ENCODE measurements at places on chromosomes 1 and 21.

- DNase-seq = no peak
These were observed 838.6 kb downstream of the LTN1 start for GRCh38 chr21:28154121-28154520.

- no peak for DNase-seq
These were observed 2.8 kb downstream of the PTPRU start for GRCh38 chr1:29239142-29239541.

DNA sequence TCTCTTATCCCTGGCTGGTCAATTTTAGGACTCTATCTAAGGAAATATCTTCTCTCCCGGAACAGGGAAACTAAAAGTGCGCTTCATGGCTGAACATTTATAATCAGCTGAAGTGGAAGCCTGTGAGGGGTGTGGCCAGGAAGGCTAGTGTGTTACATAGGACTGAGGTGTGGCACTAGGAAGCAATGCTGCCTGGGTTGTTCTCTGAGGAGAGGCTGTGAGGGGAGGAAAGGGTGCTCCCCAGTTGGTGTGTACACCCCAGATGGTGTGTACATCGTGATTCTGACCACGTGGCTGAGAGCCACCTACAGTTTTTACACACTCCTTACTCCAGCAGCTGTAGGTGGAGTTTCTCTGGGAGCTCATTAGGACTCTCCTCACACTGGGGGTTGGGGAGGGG, 16.3 kb downstream of the NTPCR start:
- no peak for DNase-seq

DNA sequence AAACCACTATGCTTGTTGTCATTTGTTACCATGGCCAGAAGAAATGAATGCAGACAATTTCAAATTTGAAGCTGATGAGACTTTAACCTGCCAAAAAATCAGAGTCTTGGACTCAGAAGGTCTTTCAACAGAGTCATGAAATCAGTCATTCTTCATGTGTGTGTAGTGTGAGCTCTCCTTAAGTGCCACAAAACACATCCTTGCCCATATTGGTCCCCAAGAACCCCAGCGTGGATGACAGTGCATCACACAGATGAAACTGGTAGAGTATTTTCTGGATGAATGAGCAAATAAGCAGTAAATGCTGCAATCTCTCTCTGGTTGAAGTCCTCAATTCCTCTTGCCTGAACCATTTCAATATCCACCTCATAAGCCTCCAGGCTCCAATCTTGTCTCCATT, 28.7 kb upstream of the ETS2 start:
- DNase-seq = no peak

DNA sequence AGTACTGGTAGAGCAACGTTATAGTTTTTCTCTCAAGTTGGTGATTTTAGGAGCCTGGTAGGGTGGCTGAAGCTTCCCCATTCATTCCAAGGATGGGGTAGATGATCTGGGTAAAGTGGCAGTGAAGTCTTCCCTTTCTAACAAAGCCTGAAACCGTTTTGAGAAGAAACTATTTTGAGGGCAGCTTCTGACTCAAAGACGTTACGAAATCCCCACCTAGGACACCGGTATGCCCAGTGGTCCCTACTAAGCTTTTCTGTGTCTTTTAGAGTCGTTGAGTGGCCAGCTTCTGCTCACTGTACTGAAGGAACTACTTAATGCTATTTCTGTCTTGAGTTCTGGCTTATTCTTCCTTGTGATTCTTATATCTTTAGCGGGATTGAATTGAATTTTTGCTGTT, 1.4 kb downstream of the WDTC1 start:
- DNase-seq = no peak

GRCh38 chr1:24572301-24572700, 16.4 kb downstream of the NCMAP start:
- DNase-seq = no peak

DNA sequence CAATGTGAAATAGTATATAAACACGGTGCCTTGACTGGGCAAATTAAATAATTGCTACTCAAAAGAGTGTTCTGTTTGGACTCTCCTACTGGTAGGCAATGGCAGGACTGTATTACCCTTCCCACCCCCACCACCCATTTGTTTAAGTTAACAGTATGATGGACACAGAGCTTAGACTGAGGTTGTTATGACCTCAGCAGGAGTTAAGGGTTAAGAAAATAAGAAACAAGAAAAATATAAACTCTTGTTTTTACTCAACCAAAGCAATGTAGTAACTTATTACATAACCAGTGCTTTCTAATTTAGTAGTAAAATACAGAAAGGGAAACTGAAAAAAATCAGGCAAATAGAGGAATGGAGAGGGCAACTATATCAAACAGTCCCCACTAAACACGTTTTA, 19.9 kb upstream of the SERPINC1 start:
- no peak for DNase-seq

GRCh38 chr1:229666585-229666984, 40.5 kb downstream of the URB2 start:
- DNase-seq = no peak

DNA sequence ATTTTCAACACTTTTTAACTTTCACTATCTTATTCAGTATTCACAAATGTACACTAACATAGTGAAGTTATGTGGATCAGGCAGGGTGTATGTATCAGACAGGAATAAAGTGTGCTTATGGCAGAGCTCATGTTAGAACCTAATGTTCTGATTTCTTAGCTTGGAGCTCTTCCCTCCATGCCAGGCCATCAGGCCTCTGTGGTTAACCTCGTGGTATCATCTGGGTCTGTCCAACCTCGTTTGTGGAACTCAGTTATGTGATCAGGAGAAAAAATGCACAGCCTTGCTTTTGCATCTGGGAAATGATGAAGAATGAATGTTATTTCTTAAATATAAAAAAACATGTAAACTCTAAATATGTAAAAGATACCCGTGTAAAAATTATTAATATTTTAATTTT, 86.9 kb downstream of the MPZL1 start:
- DNase-seq = no peak

- peak; percentile 66 for DNase-seq
These were observed 96.3 kb upstream of the TMPRSS15 start for GRCh38 chr21:18499761-18500376.

- no peak for DNase-seq
These were observed 75.8 kb downstream of the PGBD5 start for GRCh38 chr1:230350208-230350921.

GRCh38 chr1:64328193-64328592, 124.8 kb downstream of the UBE2U start:
- no peak for DNase-seq

DNA sequence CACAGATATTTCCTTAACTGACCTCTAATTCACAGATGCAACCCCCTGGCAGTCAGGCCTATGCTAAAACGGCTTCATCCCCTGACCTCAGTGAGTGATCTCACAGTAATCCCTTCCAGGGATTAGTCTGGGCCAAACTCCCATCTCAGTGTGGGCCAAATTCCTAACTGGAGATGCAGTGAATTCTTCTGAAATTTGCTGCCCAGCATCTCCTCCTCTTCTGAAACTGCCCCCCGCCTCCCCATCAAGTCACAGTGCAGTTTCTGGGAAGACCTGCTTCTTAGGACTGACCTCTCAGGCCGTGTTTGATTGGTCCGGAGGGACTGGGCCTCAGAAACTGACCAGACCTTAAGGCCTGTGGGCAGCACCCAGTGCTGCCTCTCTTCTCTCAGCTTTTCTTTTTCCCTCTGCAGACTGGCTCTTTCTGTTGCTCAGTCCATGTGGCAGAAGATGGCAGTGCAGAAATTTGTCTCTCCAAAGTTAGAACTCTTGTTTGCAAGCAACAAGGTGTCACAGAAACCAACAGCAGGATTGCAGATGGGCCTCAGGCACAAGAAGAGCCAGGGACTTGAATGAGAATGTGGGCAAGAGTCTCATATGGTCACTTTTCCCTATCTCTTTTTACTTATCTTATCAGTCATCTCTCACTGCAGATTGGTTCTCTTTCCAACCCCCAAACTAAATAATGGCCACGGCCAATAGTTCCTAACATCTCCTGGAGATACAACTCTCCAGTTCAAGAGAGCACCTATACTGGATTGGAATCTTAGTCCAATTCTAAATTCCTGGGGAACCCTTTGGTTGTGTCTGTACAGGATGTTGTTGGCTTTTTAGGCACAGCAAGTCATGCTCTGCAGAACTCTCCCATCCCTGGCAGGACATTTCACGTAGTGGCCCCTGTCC, 95.5 kb upstream of the RALGPS2 start:
- DNase-seq = no peak

DNA sequence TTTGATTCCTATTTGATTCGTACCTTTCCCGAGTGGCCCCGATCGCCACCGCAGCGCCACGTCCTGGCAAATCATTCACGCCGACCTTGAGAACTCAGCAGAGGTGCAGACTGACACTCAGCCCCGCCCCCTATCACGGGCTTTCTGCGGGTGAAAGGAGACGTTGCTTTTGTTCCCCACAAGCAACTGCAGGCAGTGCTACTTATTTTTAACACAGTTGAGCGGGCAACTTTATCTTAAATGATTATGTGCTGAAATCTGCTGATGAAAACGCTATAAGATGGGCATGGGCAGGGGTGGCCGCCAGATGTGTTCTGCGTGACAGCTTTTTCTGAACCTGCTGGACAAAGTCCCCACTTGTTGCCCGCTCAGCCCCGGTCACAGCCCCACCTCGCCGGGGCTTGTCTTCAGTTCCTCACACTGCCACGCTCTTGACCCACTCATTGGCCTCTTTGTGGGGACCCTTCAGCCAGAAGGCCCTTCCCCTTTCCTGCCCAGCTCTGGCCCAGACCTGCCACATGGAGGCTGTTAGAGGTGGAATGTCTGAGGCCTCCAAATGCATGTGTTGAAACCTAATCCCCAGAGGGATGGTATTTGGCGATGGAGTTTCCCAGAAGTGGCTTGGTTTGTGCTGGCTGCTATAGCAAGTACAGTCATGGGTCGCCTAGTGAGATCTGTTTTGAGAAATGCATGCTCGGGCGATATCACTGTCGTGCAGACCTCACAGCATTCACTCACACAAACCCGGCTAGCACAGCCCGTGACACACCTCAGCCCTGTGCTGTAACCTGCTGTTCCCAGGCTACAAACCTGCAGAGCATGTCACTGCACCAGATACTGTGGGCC, 15.7 kb upstream of the PDXK start:
- no peak for DNase-seq

GRCh38 chr1:215523128-215523861, 43.8 kb upstream of the KCTD3 start:
- DNase-seq = no peak

GRCh38 chr1:204558467-204558866, 42.3 kb downstream of the MDM4 start:
- DNase-seq = no peak

- no peak for DNase-seq
These were observed 8.1 kb downstream of the TFF3 start for GRCh38 chr21:42307106-42307505.

- no peak for DNase-seq
These were observed 230.6 kb downstream of the TNR start for GRCh38 chr1:175512637-175513412.

GRCh38 chr1:8742022-8742924, 75.2 kb downstream of the RERE start:
- no peak for DNase-seq

- DNase-seq = no peak
These were observed 329.3 kb downstream of the DSCAM start for GRCh38 chr21:40517646-40518045.

- no peak for DNase-seq
These were observed 291.3 kb downstream of the TM2D1 start for GRCh38 chr1:61433646-61434045.

GRCh38 chr1:170284016-170284415, 138.3 kb downstream of the NTMT2 start:
- DNase-seq = no peak

Data from glutamatergic neuron (in vitro differentiated cells).